ELF-1 (cell line): ENCODE measurements at places on chromosomes 1 and 21.

- DNase-seq, result no peak
Measured at GRCh38 chr1:29469457-29469856, 233.1 kb downstream of the PTPRU start.

GRCh38 chr1:147892731-147893214 lies 9.8 kb upstream of the GJA8 start:
- DNase-seq, result peak; percentile 30

- DNase-seq, result peak; percentile 35
Measured at GRCh38 chr21:32411350-32412161, 950 bp upstream of the EVA1C start.

DNA sequence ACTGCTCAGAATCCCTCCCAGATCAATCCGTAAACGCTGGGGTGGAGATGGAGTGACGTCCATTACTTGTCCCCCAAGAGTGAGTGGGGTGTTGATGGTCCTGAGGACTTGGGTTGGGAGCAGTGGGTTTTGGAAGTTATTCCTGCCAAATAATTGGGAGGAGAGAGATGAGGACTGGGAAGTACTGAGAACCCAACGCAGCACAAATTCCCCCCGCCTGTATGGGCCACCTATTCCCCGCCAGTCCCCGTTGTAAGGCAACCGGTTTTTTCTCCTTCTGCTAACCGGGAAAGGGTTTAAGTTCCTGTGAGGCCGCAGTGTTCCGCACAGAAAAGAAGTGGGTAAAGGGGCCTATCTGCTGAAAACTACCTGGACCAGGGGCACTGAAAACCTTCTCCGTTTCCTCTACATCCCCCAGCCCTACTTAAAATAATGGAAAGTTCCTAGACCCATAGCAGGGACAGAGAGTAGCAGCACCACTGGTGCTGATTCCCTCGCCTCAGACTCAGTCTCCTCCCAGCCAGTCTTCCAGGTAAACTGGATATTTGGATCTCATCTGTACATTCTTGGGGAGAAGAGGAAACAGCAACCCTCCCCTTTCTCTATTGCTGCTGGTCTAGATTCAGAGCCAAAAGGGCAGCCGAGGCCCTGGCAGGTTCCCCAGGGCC lies 738 bp downstream of the LURAP1 start:
- DNase-seq, result peak; percentile 33

DNA sequence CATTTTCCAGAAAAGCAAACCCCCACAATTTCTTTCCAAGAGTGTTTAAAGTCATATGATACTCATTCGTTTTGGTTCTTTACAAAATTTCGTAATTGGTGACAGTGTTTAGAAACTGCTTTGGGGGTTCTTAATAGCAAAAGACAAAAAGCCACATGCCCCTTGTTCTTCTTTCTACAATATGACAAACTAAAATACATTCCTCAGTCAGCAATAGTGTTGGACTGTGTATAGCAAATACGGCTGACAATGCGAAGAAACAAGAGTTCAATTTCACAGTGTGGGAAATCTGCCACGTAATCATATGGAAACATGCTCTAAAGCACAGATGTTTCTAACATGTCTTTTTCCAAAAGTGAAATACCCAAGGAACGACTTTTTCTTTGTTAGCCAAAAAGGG lies 7.6 kb upstream of the IFNAR1 start:
- no peak for DNase-seq
